ENCODE measurements at places on chromosomes 4 and X.

- no peak for DNase-seq
These were observed 160.6 kb upstream of the WDFY3 start for GRCh38 chr4:85126991-85127591.

DNA sequence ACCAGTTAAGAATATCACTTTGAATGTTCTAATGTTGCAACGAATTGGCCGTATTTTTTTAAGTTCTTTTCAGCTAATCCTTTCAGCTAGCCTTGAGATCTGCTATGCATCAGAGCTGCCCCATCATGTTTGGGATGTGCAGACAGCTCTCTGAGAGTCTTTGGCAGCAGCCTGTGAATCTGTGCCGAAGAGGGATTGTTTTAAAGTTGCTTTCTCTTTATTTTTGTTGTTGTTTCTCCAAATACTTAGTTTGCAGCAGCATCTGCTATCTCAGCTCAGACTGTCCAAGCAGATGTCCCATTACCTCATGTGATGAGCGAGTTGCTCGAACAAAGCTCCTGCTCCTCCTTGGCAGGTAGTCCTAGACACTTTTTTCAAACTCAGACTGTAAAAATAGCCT is 1002.5 kb upstream of the INTU start:
- no peak for DNase-seq

GRCh38 chr4:77209936-77210335 is 52.9 kb downstream of the CCNG2 start:
- DNase-seq, result no peak

DNA sequence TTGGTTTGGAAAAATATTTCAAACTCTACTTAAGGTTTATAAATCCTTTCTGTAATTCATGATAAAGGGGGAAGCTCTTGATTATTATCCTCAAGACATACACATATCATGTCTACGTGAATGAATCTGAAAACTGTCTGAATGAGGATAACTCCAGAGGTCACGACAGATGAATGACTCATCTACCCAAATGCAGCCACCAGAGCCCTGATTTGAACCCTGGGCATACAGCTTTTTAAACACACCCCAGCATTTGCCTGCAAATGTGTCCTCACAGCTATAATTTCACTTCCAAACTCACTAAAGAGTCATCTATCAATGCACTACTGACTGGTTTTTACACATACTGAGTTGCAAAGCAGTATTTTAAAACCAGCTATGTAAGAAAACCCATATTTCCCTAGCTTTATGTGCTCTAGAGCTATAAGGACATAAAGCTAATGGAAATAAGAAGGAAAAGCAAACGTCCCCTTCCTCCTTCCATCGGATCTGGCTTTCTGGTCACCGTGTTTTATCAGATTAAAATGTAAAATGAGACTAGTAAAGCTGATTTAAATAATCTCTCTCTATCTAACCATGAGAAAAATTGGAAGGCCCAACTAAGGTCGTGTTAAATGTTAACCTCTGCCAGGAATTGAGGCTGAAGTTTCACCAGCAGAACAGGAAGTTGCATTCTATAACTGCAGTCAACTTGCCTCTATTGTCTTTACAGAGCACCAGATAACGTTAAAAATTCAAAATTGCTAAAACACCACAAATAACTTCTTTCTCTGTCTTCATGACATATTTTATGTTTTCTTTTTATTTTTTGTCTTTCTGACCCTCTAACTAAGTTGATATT is 63.1 kb upstream of the SPP1 start:
- DNase-seq, result no peak

- peak; percentile 63 for DNase-seq
These were observed 152.3 kb downstream of the WDFY3 start for GRCh38 chr4:84814094-84814750.

- no peak for DNase-seq
These were observed 280.3 kb downstream of the INPP4B start for GRCh38 chr4:142565771-142566170.

GRCh38 chr4:10951306-10951705 is 266.7 kb upstream of the CLNK start:
- DNase-seq, result no peak

GRCh38 chr4:58514299-58514698 is 1404.1 kb upstream of the IGFBP7 start:
- DNase-seq, result no peak

- no peak for DNase-seq
These were observed 1.3 kb downstream of the CAMK2D start for GRCh38 chr4:113760094-113760794.

DNA sequence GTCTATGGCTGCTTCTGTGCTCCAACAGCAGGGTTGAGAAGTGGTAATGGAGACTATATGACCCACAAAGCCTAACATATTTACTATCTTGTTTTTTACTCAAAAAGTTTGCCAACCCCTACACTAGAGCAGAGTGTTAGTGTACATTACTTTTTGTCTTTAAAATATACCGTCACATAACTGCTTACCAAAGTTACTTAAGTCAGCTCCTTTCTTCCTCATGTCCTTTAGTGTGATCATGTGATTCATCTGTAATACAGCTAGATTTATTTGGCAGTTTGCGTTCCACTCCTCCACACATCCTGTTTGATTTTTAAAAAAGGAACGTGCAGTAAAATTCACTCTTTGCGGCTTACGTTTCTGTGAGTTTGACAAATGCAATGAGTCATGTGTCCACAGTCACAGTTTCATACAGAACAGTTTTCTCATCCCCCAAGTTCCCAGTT is 162.4 kb upstream of the GPRIN3 start:
- no peak for DNase-seq

- peak; percentile 86 for DNase-seq
These were observed 24.3 kb upstream of the SRD5A3 start for GRCh38 chr4:55321707-55322264.

DNA sequence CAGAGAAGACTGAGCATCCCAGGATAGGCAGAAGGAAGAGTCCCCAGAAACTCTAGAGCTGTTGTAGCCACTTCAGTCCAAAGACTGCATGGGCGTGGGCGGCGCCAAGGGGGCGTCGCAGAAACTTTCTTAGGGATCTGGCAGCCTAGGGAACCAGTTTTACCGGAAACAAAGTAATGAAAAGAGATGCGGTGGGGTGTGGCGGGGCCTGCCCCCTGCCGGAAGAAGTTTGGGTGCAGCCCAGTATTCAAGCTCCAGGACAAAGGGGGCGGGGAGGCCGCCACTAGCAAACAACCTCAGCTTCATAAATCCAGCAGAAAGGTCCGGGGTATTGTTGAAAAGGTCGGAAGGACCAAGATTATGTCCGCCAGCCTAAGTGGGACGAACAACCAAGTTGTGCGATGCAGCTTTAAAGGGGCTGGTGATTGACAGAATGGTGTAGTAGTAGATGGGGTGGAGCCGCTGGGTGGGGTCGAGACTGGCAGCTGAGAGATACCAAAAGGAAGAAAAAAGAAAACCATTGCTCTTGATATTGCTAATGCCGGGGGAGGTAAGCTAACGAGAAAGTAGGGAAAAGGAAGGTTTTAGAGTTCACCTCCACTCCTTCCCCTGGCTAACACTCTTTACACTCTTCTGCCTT is 190.5 kb downstream of the RRAGB start:
- DNase-seq, result peak; percentile 72

DNA sequence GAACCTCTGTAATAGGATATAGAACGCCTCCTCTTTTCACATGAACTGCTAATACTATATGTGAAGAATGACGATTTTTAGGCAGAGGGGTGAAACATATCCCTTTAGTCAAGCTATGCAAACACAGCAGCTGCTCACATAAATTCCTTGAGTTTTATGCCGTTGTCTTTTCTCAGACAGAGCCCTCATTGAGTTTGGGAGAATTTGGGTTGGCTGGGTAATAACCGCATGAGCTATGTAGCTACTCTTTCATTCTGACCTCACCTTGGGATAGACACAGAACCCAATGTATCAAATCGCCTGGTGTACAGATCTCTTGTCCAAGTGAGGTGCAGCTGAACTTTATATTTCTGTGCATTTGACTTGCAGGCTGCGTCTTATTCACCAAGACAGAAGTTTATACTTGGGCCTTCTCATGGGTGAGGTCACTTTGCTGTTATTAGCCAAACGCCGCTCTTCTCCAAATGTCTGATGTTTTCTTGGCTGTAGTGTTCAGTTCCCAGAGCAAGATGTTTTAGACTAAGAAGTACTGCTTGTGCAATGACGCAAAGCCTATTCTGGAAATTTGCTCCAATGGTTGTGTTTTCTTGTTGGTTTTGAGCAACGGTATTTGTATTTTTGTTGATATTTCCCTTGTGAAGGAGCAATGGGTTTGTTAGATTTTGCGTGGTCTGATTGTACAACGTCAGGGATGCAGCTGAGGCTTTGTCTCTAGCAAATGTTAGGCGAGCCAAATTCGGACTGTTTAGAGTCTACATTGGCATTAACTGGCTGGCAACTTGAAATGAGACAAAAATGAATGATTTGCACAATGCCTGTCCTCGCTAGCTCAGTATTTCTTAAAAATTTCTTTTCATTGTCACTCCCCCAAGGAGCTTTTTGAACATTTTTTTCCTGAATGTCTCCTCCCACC is 11.2 kb upstream of the SPARCL1 start:
- peak; percentile 86 for DNase-seq

DNA sequence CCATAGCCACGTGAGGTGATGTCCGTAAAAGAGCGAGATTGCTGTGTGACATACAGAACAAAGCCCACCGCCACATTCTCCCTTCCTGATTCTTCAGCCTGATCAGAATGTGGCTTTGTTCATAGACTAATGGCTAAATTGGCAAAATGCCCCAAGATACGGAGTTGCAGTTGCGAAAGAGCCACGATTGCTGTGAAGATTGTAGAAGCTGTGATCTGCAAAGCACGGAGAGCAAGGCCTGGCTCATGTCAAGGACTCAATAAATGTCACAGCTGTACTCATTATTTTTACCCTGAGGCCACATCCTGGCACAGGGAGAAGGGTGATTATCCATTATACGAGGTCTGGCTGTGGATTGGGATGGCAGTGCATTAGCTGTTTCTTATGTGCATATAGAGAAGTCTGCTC is 34.2 kb downstream of the ARSD start:
- DNase-seq, result no peak

DNA sequence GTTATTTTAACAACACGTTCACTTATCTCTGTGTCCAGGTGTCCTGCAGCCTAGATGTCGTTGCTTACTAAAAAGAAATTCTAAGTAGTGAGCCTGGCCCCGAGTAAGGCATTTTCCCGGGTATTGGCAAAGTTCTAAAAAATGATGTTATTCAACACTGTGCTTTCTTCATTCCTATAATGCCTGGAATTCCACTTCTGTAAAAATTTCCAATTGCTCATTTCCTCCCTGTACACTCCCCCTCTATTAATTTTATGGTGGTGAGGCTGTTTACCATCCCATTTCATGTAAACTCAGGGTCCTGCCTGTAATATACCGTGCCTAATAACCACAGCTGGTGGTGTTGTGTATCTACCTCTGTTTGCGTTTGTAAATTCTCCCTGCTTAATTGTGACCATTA is 14.2 kb downstream of the BST1 start:
- DNase-seq, result no peak

DNA sequence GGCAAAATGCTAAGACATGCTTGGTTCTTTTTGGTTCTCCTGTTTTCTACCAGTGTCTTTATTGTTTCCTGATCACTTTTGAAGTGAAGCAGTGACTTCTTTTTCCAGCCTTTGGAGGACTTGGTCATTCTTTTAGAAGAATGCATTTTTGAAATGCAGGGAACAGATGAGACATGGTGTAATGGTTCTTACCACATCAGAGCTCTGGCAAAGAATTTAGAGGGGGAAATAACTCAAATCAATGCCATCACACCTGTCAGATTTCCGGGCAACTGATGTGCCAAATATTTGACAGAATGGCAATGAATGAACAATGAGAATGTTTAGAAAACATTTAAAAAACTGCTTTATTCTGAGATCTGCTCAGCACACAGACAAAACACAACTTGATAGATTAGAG is 519.6 kb downstream of the IQCM start:
- DNase-seq, result no peak

DNA sequence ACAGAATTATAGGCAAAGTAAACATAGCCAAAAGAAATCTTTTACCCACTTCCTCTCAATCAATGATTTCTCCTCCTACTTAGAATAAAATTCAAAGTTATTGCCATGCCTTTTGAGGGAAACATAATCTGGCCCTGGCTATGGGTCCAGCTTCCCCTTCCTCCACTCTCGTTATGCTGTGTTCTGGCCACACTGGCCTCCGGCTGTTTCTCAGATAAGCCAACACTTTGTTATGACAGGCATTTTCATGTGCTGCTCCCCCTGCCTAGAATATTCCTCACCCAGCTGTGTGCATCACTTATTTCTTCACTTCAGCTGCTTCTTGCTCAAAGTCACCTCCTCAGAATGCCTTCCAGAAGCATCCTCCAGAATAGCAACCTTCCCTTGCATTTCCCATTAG is 386.6 kb upstream of the AADAT start:
- no peak for DNase-seq

- DNase-seq, result no peak
These were observed 27.3 kb downstream of the SH3BGRL start for GRCh38 chrX:81229229-81229628.

DNA sequence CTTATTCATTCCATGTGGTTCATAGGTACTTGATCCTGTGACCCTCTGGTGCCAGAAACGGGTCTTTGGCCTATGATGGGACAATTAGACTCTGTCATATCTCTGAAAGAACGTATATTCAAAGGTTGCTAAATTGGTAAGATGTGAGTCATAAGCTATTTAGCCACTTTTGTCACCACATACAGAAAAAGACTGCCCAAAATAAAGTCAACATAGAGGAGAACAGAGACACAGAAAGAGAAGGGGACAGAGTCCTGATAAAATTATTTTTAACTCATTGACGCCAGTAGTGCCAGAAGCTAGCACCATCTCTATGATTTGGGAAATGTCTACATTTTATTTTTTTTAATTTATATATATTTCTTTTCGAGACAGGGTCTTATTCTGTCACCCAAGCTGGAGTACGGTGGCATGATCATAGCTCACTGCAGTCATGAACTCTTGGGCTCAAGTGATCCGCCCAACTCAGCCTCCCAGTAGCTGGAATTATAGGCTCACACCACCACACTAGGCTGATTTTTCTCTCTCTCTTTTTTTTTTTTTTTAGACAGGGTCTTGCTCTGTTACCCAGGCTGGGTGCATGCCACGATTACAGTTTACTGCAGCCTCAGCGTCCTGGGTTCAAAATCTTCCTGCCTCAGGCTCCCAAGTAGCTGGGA is 92.1 kb upstream of the COX18 start:
- no peak for DNase-seq

GRCh38 chrX:25925946-25926345 is 212.2 kb upstream of the MAGEB18 start:
- DNase-seq, result no peak

Data from ascending aorta (tissue), 2 donors.